Lower leg skin (tissue), 4 donors: ENCODE measurements at places on chromosomes 7 and 10. TPM values are rescaled to one million over a fixed set of nuclear protein-coding genes. Genes with fewer than 3 reads are reported as not detected.

DNA sequence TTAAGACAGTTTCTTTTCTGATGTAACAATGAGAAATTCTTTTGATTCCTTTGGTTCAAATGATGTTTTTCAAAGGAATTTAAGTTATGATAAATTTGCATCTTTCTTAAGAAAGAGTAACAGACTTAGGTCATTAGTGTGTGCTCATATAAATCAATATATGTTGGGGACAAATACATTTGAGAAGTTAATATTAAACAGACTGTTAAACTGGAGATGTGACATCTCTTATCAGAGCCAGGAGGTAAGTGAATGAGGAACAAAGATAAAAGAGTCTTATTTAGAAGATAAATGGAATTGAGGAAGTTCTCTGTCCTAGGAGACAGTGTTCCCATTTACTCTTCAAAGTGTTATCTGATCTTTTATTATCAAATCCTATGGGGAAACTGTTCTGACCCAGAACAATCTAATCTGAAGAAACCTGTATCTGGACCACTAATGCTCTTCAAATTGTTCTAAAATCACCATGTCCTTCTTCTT, 104.8 kb upstream of the LAMB4 start:
- no peak for DNase-seq

Gene VGF
- total RNA-seq: 2.5 TPM

DNA sequence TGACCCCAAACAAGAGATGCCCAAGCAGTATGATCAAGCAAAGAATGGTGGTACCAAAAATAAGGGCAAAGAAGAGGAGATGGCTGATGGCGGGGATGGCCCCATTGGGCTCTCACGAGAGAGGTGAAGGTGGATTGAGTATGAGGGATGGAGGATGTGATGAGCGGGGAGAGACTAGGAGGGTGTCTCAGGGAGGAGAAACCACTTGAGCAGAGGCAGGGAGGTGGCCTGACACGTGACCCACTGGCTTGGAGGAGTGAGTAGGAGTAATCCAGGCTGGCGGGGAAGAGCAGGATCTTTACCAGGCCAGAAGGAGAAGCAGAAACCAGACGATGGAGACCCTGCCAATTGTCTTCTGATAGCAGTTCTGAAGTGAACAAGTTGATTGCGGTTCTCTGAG, 33.3 kb upstream of the ATXN7L1 start:
- no peak for DNase-seq

DNA sequence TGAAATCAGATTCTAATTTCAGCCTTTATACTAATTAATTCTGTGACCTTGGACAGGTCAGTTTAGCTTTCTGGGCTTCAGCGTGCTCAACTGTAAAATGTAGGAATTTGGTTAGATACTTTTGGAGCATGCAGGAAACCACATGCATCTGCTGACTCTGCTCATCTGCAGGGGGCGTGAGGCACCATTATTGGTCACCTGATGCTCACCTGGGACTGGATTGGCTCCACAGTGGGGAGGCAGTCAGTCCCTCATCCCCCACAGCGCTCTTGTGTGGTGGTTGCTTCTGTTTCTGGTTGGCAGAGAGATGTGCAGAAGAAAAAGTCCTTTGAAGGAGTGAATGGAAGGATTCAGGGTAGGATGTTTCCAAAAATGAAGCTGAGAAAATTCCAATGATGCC, 150.9 kb upstream of the MTPN start:
- no peak for DNase-seq

Gene MSS51
- total RNA-seq: 0.38 TPM

Gene TLX1
- 0.25 TPM for total RNA-seq

Gene STOX1
- total RNA-seq: 1.5 TPM

DNA sequence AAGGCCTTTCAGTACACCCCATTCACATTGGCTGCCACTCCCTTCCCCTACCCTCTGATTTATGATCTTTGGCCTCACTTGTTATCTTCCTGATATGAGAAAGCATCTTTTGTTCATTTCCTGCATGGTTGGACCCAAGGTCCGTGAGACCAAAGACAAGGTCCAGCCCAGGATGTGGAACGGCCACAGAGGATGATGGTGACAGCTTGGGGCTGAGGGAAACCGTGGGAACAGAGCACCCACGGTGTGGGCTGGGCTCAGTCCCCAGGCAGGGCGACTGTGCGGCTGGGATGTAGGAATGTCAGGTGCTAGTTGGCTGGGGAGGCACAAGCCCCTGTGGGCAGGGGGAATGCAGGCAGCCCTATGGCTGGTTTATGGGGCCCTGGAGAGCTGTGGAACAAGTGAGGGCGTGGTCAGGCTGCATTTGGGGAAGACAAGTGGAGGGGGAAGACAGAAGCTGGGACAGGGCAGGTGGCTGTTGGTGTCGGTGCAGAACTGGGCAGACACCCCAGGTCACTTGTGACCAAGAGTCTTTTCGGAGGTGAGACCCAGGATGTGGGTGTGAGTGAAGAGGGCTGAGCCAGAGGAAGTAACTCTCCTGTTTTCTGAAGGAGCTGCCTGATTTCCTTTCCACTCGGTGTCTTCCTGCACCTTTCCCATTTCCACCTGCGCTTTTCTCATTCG, 51.7 kb upstream of the IGFBP3 start:
- DNase-seq: no peak

DNA sequence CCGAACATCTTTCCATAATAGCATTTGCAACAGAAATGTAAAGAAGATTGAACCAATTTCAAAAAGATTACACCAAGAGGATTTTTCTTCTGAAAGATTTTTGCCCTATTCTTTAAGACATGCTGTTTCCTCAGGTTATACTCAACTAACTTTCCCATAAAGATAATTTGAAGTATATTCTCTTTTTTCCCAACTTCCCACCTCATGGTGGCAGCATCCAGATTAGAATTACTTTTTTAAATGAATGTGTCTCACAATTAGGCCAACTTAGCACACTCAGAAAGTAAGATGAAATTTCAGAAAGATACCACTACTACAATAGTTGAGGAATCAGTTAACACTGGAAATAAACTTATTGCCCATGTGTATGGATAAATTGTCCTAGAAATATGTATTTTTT, 178.2 kb upstream of the CSTF2T start:
- DNase-seq: no peak

GRCh38 chr7:96121752-96122151, 200.1 kb downstream of the SLC25A13 start:
- DNase-seq: no peak

DNA sequence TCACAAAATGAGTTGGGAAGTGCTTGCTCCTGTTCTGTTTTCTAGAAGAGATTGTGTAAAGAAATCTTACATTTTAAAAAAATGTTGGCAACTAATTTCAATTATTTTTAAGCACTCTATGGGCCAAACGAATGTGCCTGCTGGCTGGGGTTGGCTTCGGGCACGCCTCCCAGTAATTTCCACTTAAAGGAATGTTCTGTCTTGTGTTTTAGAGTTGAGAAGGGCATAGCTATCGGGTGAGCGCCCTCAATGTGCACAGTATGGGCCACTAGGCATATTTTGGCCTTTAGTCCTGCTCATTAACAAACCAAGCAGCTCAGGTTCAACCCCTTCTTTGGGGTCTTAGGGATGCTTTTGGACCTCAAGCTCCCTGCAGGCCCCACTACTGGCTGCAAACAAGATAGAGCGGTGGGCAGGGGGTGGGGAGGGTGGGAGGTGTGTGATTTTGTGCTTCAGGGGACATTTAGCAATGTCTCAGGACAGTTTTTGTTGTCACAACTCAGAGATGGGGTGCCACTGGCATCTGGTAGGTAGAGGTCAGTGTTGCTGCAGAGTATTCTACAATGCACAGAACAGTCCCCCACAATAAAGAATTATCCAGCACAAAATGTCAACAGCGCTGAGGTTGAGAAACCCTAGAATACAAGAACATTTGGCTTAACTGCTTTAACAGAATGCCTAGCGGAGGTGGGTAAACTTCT, 40.7 kb downstream of the TACC2 start:
- DNase-seq: no peak

- DNase-seq: no peak
Observed at GRCh38 chr10:78528749-78529204, 495.1 kb downstream of the RPS24 start.

DNA sequence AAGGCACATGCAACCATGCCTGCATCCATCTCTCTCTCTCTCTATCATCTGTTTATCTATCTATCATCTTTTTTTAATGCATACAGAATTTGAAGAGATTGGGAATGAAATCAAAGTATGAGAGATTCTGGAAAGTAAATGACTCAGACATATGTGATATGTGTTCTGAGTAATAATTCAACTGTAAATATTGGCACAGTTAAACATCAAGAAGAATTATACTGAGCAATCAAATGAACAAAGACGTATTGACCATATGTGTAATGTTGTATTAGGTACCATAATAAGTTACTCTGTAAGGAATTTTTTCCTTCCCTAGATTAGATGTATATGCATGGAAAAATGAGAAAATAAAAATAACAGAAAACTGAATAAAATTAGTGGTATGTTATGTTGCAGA, 108.3 kb downstream of the SUGCT start:
- no peak for DNase-seq

- no peak for DNase-seq
Observed at GRCh38 chr10:106956216-106956915, 208.1 kb downstream of the SORCS1 start.

Gene WNT2
- 1.3 TPM for total RNA-seq

Gene EN2
- 0.04 TPM for total RNA-seq

Gene ALOX5
- total RNA-seq: 13.7 TPM

DNA sequence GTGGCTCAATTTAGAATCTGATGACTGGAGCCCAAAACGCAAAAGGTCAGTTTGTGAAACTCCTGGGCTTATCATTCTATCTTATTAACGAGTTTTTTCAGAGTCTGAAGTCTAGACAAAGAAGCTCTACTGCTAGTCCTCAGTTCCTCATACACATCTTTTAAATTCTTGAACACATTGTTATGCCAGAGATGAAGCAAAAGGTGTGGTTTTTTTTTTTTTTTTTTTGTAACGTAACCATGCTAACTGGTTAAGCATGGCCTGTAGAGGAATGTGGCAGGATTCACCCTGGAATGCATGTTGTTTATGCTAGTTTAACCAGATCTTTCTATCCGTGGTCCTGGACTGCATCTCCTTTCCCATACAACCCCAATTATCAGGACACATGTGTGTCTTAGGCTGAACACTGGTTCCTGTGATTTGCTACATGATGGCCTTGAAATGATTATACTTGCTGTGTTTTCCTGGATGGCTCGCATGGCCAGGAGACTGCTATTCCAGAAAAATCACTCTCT, 79.3 kb upstream of the MDFIC start:
- no peak for DNase-seq

Gene BAIAP2L1
- 17.2 TPM for total RNA-seq

DNA sequence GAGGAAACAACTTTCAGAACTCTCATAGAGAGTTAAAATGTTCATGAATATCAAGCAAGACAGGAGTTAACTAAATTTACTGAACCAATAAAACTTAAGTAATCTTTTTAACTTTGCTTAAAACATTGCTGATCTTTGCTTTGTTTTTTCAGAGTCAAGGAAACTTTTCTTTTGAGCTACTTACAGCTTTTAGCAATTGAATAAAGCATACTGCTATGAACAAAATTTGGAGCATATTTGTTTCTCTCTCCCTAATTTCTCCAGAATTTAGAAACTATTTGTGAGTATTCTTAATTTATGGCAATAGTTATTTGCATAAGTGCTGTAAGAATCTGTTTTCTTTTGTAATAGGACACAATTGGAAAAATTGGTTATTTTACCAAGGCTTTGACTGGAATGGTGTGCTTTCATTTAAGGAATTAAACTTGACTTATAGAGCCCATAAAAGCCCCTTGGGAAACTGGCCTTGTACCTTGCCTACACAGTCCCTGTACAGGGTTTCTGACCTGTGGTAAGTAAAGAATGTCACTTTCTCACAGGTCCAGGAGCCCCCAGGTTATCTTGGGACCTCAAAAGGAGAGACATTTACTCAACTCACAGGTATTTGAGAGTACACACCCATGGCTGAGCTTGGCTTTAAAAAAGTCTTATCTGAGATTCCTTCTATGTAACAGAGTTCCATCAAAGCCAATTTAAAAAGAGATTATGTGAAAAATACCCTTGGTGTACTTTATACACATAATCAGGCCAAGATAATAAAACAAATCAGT, 23.3 kb upstream of the KIAA1549 start:
- no peak for DNase-seq

Gene FKBP6
- total RNA-seq: 0.15 TPM

- DNase-seq: no peak
Observed at GRCh38 chr7:12722636-12723605, 35.5 kb downstream of the ARL4A start.

Gene CDK13
- total RNA-seq: 92.8 TPM

Gene AFAP1L2
- total RNA-seq: 14.6 TPM
